ENCODE measurements at places on chromosomes 16 and 17. TPM values are rescaled to one million over a fixed set of nuclear protein-coding genes. Genes with fewer than 3 reads are reported as not detected.

Gene SLC35G6
- not detected for total RNA-seq

Gene NPIPA2
- not detected for total RNA-seq

Gene ARL5C
- total RNA-seq: not detected

Gene KRTAP4-4
- total RNA-seq: not detected

DNA sequence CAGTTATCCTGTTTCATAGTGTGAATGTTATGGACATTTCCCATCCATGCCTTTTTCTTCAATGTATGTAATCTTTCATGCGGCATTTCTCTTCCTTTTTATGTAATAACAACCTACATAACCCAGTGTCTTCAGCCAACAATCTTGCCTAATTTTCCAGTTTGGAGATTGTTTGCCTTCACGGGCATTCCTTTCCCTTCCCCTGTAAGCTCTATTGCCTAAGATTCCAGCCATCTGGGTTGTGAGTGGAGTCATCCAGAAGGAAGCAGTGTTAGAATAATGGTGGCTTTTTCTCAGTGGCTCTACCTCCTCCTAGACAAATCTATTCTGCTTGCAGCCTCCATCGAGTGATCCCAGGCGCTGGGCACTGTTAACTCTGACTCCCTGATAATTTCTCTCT lies 22.3 kb downstream of the SYCE1L start:
- no peak for DNase-seq

- DNase-seq: peak; percentile 10
These were observed 17.5 kb downstream of the SOCS1 start for GRCh38 chr16:11238272-11239202.
